ENCODE measurements at places on chromosomes 3 and 15.
A peak's percentile ranks its signal among the peaks of the same experiment; 100 is the strongest.

- DNase-seq: peak; percentile 97
Observed at GRCh38 chr3:10366651-10367101, 45.8 kb upstream of the SEC13 start.

DNA sequence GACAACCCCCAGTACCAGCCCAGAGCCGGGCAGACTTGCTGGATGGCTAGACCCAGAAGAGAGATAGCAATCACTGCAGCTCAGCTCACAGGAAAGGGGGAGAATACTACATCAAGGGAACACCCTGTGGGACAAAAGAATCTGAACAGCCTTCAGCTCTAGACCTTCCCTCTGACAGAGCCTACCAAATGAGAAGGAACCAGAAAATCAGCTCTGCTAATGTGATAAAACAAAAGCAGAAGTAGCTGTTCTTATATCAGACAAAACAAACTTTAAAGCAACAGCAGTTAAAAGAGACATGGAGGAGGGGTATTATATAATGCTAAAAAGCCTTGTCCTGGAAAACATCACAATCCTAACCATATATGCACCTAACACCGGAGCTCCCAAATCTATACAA is 283.3 kb downstream of the KLF13 start:
- DNase-seq: no peak

DNA sequence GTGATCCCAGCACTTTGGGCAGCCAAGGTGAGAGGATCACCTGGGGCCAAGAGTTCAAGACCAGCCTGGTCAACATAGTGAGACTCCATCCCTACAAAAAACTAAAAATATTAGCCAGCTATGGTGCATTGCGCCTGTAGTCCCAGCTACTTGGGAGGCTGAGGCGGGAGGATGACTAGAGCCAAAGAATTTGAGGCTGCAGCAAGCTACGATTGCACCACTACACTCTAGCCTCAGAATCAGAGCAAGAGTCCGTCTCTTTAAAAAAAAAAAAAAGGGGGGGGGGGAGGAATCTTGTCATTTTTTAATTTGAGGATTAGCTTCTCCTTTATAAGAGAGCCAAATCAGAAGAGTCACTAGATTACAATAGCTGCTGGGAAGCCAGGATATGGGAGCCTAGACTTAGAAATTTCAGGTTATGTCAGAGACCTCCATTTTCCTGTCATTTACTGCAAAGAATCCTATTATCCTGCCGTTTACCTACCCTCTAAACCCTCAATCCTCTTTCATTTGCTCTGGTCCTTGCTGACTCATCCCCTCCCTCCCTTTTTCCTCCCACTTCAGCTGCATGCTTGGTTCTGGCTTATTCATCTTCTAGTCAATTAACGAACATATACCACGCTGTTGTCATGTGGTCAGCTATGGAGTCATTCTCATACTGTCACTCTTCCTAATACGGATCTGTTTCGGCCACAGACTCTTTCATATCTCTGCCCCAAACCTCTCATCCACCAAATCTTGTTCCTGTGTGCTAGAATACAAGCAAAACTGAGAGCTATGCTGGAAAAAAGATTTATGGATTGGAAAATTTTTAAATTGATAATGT is 83.8 kb upstream of the PPIB start:
- DNase-seq: peak; percentile 93

- DNase-seq: no peak
Observed at GRCh38 chr3:60010781-60011180, 961.0 kb upstream of the CFAP20DC start.

GRCh38 chr15:41961001-41961518 is 11.3 kb downstream of the EHD4 start:
- peak; percentile 41 for DNase-seq

DNA sequence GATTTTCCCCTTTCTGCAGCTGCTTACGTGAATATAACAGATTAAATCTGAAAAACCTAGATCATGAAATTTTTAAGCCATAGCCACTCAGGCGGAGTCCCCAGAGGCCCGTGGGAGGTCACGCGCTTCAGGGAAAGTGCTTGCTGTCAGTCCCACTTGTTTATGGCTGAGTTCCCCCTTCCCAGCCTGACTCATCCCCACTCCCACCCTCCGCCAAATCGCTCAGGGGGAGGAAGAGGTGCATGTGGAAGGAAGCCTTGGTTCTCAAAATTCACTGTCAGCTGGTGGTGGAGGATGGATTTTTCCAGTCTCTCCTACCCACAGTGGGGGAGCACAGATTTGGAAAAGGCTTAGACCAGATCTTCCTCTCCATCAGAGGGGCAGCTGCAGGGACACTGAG is 67.4 kb downstream of the CORO2B start:
- no peak for DNase-seq

GRCh38 chr3:191070762-191071403 is 128.2 kb upstream of the OSTN start:
- peak; percentile 34 for DNase-seq

All from EL (cell line).